ENCODE measurements at places on chromosomes 1 and 21. TPM values are rescaled to one million over a fixed set of nuclear protein-coding genes. Genes with fewer than 3 reads are reported as not detected.

The AMY1B gene
- not detected for total RNA-seq

The RHD gene
- not detected for total RNA-seq

The IFI44L gene
- 28.3 TPM for total RNA-seq

The AMY2A gene
- total RNA-seq, result not detected

The AADACL4 gene
- not detected for total RNA-seq

The PLA2G5 gene
- 2.9 TPM for total RNA-seq

The USH2A gene
- total RNA-seq, result under 0.01 TPM

The PTCH2 gene
- total RNA-seq, result 0.36 TPM

DNA sequence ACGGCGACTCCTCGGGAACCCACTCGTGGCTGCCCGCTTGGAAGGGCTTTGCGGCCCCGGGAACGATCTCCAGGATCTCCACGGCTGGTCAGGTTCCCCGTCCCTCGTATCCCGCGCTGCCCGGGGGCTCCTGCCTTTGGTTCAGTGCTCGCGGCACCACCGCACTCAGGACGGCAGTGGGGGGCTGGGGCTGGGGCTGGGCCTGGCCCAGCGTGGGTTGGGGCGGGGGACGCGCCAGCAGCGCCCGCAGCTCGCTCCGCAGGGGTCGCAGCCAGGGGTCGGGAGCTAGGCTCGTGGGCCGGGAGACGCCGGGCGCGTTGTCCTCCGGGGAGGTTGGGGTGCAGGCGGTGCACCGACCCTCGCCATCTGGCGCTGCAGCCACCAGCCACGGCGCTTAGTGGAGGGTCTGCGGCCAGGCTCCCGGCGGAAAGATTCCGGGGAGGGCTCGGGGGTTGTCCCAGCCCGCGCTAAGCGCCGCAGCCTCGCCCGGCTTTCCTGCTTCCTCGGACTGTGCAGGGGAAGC is 8.9 kb downstream of the SIM2 start:
- peak; percentile 47 for DNase-seq

- no peak for DNase-seq
Observed at GRCh38 chr1:163063610-163064009, 5.6 kb upstream of the RGS4 start.

DNA sequence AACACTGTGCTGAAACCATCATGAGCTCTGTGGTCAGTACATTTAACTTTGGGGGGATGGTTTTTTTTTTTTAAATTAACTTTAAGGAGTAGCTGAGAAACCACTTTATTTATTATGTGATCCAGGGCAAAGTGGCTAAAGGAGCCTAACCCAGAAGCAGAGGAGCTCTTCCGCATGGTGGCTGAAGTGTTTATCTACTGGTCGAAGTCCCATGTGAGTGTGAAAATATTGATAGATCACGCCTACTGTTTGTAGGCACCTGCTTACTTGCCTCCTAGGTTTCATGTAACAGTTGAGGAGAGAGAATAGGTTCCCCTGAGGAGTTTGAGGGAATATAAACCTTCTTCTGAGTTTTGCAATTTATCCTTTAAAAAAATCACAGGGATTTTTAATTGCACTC is 181.4 kb downstream of the ZP4 start:
- DNase-seq, result peak; percentile 11

DNA sequence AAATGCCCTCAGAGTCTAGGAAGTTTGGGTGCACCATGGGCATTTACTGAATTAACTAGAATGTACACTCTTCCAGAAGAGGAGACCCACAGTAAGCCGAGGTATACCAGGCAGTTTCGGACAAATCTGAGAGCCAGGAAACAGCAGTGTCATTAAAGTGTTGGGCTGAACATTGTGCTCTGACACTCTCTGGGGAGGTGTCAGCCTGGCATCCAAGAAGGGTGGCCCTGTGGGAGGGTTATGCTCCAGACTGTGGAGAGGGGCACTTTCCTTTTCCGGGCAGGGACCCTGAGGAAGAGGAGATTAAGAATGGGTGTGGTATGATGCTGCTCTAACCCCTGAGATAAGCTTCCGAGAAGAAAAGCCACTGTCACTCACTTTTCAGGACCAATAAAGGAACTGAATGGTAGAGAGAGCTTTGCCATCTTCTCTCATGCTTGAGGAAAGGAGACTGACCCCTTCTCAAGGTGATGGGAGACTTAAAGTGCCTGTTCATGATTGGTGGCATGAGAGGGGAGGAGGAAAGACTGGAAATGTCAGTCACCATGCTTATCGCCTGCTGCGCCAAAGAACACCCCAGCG is 98.2 kb downstream of the UCK2 start:
- DNase-seq, result no peak

DNA sequence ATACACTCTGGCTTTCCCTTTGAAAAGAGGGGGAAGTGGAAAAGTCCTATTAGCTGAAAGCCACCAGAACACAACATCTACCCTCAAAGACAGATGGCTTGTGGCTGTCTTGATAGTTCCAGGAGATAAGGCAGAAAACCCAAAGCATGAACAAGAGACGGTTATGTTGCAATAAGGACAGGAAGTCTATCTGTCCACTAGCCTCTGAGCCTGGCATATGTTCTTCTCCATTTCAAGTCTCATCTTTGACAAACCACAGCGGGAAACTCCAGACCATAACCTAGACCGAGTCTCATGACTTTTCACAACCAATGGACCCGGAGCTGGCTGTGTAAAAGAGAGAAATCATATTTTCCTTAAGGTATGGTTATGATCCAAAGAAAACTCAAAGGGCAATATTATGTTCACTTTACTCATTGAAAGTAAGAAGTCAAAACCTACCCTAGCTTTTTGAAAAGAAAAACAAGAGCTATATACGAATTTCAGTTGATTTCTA is 33.8 kb downstream of the DUSP10 start:
- no peak for DNase-seq

DNA sequence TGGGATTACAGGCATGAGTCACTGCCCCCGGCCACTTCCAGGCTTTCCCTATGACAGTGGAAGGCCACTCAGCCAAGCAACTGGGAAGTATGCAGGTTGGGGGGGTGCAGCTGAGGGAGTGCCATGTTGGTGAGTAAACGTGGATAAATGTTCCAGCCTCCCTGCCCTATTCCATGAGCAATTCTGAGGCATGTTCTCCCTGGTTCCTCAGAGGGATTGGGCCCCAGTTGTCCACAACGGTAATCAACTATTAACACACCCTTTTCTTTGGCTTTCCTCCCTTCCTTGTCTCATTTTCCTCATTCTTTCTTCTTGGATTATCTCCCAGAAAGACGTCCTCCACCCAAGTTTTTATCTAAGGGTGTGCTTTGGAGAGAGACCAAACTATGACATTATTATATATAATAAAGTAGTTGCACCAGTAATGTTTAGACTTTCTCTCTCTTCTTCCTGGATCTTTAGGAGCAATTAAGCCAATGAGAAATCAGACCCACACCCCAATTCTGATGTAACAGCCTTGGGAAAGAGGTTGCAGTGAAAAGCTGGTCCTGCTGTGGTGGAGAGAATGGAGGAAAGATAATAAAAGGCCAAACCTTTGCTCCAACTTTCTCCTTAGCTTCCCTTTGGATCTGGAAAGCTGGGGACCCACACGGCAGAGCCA is 6.8 kb upstream of the SLAMF9 start:
- peak; percentile 86 for DNase-seq

- peak; percentile 97 for DNase-seq
Observed at GRCh38 chr1:21607549-21608529, 61.3 kb downstream of the RAP1GAP start.

DNA sequence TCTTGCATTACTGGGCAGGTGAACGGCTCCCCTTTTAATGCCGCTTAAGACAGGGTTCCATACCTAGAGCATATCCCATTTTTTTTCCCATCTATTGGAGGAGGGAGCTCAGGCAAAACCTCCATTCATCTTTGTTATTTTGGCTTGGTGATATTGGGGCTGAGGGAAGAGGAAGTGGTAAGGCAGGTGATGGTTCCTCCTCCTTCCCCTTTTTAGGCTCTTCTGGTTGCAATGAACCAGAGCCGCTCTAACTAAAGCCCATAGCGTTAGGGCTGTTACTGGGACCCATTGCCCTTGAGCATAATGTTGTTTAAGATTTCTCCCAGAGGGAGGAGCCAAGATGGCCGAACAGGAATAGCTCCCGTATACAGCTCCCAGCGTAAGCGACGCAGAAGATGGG is 21.1 kb downstream of the PYHIN1 start:
- no peak for DNase-seq

- no peak for DNase-seq
Observed at GRCh38 chr1:234760303-234760723, 150.3 kb upstream of the IRF2BP2 start.

GRCh38 chr1:184187097-184187496 is 135.6 kb downstream of the TSEN15 start:
- no peak for DNase-seq

DNA sequence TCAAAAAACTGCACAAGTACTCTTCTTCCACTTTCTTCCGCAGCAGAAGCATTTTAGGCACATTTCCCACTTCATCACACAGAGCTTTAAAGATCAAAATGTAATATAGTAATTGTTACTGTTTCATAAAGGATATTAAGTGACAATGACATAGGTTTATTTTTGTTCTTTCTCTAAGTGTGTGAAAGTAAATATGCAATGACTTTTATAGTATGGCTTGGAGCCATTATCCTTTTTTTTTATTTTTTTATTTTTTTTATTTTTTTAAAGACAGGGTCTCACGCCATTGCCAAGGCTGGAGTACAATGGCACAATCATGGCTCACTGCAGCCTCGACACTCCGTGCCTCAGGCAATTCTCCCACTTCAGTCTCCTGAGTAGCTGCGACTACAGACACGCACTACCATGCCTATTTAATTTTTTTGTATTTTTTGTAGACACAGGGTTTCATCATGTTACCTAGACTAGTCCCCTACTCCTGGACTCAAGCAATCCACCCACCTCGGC is 7.0 kb downstream of the TRIM33 start:
- no peak for DNase-seq

DNA sequence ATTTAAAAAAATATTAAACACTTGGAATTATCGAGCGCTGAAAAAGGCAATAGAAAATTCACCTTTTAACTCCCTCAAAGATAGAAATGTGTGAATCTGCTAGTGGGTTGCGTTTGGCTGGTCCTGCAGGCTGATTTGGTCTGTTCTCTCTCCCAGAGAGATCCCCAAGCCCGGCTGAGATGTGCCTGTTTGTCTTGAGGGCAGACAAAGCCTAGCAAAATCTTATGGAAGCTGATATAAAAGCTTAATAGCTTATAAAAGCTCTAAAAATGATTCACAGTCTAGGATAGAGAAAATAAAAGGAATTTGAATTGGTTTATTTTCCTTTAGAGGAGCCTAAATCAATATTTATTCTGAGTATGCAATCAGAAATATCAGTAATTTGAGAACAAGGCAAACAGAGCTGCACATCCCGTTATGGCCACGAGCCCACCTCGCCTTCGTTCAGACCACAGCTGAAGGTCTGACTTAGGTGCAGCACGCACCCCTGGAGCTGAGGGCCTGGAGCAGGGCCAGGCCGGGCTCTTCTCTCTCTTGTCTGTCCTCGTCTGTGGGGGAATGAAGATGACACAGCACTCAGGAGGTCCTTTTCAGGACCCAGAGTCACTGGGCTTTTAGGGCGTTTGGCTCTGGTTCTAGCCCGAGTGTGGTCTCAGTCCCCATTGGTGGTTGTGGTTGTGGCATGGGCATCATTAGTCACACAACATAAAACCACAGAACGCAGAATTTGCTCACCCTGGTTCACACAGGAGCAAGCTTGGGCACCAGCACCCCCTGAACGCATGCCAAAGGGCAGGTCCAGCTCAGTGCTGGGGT is 18.6 kb downstream of the PDE9A start:
- peak; percentile 92 for DNase-seq

GRCh38 chr1:217712925-217713597 is 81.9 kb downstream of the SPATA17 start:
- DNase-seq, result peak; percentile 26

DNA sequence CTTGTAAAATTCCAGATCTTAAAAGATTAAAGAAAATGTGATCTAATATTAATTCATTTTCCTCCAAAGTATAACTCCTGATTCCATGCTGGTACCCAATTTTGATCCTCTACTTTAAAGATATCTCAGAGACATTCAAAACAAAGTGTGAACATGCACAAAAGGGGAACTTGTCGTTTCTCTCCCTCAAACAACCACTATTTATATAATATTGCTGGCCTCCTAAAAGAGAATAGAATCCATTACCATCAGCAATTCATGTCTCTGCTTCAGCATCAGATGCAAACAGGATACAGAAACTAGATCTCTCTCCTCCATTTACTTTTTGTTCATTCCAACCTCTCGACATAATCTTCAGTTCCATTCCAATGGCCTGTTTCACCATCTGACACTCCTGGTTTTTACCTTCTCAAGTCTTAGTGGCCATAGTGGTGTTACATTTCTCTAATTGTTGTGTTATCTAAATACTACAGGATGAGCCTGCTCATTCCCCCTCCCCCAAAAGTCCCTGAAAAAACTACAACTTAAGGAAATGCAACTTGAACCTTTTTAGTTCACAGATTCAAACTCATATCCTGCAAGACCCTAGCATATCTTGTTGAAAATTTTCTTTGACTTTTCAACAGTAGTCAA is 4.1 kb downstream of the NRIP1 start:
- no peak for DNase-seq

GRCh38 chr1:223338811-223339746 is 24.9 kb downstream of the SUSD4 start:
- DNase-seq, result no peak

DNA sequence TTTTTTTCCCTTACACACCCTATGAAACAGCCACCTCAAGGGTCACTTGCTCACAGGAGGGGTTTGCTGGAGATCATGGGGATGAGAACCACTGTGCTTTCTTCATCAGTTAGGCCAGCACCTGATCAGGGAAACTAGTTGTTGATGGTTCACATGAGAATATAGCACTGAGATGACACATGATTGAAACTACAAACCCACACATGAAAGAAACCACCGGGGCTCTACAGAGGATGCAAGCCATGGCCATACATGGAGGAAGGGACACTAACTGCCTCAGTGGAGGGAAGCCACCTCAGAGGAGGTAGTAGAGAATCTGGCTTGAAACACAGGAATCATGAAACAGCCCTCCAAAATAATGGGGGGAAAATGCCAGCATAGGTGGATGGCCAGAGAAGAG is 63.2 kb downstream of the PRKAB2 start:
- no peak for DNase-seq

- DNase-seq, result no peak
Observed at GRCh38 chr1:117499071-117499470, 106.8 kb upstream of the TENT5C start.

DNA sequence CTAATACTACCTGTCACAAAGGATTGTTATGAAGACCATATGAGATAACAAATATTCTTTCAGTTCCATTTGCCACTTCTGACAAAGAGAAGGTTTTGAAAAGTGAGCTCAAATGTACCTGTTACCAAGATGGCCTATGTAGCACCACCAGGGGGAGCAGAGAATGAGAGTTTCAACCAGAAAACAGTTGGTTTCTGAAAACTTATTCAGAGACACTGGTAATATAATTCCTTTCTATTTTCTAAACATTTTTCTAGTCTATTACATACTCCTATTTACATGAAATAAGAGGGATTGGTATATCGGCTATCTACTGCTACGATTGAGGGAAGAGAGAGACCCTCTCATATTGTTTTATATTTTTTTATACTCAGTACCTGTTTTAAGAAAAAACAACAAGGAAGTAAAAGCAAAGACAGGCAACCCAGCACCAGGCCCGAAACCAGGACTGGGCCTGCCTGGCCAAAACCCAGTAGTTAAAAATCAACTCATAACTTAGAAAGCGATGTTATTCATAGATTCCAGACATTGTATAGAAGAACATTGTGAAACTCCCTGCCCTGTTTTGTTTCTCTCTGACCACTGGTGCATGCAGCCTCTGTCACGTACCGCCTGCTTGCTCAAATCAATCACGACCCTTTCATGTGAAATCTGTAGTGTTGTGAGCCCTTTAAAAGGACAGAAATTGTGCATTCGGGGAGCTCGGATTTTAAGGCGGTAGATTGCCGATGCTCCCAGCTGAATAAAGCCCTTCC is 48.3 kb downstream of the IL23R start:
- DNase-seq, result no peak

Data from osteoblast (primary cell).